Ascending aorta (tissue), 2 donors: ENCODE measurements at places on chromosomes 1 and 21. TPM values are rescaled to one million over a fixed set of nuclear protein-coding genes. Genes with fewer than 3 reads are reported as not detected.
A peak's percentile ranks its signal among the peaks of the same experiment; 100 is the strongest.

DNA sequence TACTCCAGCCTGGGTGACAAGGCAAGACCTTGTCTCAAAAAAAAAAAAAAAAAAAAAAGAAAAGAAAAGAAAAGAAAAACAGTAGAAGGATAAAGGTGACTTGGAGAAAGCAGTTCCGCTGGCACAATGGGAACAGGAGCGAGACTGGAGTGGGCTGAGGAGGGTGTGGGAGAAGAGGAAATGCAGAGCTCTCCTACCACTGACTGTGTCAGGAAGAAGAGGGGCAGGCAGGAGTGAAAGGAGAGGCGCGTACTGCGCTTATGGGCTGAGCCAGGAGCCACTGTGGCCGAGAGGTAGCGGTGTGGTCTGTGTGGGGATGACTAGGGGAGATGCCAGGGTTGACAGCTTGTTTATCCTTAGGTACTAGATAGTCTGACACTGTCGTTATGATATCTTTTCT, 6.4 kb upstream of the PROK1 start:
- DNase-seq = no peak
- no peak overlapping the region for H3K27ac ChIP-seq
- H3K27me3 ChIP-seq = no peaks in the 10 kb centered on the region
- no peaks in the 10 kb centered on the region for H3K4me1 ChIP-seq

DNA sequence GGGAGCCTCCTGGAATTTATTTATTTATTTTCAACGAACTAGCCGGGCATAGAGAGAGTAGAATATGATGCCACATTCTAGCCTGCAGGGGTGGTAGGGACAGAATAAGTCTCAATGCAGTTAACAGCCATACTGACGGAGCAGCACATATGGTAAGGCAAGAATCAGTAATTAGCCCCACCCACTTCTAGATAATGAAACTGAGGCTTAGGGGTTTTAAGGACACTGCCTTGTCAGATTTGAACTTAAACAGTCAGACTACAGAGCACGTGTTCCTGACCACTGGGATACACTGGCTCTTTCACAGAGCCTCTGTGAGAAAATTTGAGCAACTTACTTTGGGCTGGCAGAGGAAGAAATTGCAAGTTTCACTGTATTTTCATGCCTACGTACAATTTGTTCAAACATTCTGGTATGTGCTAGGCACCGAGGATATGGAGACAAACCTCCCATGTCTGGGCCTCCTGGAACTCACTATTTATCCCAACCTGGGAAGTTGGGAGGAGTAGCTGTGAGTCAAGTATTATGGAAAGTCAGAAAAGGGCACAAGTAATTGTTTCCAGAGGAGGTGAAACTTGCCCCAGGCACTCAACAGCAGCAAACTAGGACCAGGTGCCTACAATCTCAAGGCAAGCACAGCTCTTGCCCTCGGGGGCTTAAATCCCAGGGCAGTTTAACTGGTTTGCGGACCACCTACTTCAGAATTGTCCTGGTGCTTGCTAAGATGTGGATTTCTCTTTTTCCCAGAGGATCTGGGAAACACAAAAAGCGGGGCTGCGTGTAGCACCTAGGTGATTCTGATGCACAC, 1.6 kb upstream of the CLIC4 start:
- no peak overlapping the region for H3K4me3 ChIP-seq
- peak overlapping the region; percentile 77 for H3K27ac ChIP-seq
- H3K27me3 ChIP-seq = no peaks in the 10 kb centered on the region
- H3K36me3 ChIP-seq = no peaks in the 10 kb centered on the region
- DNase-seq = no peak

GRCh38 chr1:5053744-5054143, 399.3 kb downstream of the AJAP1 start:
- no peak for DNase-seq
- no peak overlapping the region for H3K4me3 ChIP-seq
- H3K4me1 ChIP-seq = no peaks in the 10 kb centered on the region
- H3K27me3 ChIP-seq = no peaks in the 10 kb centered on the region
- H3K27ac ChIP-seq = no peak overlapping the region

DNA sequence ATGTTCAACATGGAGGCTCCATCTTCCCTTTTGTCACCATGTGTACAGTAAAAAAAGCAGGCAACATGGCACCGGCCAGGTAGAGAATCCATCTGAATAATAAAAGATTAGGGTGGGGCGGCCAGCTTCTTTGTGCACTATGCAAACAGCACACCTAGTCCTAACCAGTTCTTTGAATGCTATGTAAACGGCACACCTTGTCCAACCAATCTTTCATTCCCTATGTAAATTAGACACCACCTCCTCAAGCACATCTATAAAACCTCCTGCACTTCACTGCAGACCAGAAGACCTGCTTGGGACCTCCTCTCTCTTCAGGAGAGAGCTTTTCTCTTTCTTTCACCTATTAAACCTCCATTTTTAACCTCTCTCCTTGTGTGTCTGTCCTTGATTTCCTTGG, 28.2 kb downstream of the TFB2M start:
- H3K4me3 ChIP-seq = no peak overlapping the region
- peaks cover 9% of the 10 kb centered on the region for H3K36me3 ChIP-seq
- H3K27me3 ChIP-seq = no peaks in the 10 kb centered on the region
- no peak overlapping the region for H3K27ac ChIP-seq
- no peak for DNase-seq
- no peaks in the 10 kb centered on the region for H3K4me1 ChIP-seq

DNA sequence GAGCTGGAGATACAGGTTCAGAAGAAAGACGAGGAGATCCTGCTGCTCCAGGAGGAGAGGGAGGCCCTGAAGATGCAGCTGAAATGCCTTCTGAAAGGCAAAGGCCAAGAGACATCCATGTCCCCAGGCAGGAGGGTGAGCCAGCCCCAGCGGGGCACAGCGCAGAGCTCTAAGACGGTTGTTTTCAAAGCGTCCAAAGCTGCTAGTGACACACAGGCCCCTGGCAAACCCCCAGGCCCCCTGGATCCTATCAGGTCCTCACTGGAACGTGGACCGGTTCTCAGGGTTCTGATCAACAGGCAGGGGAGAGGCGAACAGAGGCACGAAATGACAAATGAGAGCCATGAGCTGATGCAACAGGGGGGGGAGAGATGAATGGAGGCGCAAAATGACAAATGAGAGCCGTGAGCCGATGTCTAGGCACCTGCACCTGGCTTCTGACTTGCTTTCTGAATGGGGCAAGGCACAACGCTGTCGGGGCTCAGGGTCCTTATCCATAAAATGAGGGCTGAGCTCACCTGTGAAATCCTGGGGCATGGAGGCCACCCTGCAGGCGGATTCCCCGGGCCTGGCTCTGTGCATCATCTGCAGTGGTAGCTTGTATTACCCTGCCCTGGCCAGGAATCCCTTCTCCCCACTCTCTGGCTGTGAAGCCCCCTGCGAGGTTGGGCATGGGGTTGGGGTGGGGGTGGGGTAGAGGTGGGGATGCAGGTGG, 9.2 kb downstream of the CCDC27 start:
- H3K36me3 ChIP-seq = no peaks in the 10 kb centered on the region
- peaks cover 6% of the 10 kb centered on the region for H3K27me3 ChIP-seq
- DNase-seq = no peak
- H3K4me3 ChIP-seq = no peak overlapping the region
- H3K4me1 ChIP-seq = no peaks in the 10 kb centered on the region

- no peak for DNase-seq
Observed at GRCh38 chr1:20865001-20865400, 77.9 kb upstream of the HP1BP3 start.

DNA sequence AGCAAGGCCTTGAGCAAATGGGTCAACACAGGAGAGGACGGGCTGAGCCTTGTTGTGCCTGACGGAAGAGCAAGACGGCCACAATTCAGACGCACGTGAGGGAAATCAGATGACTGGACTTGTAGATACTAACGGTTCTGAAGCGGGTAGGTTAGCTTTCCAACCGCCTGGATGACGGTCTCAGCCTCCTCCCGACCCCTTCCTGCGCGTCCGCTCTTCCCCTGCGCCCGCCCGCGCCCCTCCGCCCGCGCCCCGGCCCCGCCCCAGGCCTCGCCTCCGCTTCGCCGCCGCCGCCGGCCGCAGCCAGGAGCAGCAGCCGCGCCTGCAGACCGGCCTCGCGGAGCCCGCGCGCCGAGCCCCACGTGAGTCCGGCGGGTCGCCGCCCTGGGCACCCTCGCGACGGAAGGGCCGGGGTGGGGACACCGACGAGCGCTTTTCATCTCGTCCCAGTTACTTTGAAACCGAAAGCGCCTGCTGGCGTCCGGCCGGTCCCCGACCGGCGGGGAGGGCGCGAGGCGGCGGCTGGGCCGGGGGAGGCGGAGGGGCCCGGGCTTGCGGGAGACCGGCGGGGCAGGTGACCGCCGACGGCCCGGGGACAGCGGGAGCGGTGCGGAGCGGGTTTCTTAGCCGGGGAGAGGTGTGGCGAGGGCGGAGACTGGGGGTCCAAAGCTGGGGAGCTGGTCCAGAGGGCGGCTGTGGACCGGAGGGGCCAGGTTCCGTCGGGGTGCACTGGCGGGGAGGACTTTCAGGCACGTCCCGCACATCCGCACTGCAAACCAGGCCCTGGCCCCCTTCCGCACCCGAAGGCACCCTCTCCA, at the start of gene TRAF5:
TRAF5 (plus strand) TSS at position 306 of the 818 bp plus-strand sequence. CDS start 26,407 bp downstream, outside the sequence.
- H3K4me1 ChIP-seq = peaks cover 31% of the 10 kb centered on the region
- no peaks in the 10 kb centered on the region for H3K36me3 ChIP-seq

DNA sequence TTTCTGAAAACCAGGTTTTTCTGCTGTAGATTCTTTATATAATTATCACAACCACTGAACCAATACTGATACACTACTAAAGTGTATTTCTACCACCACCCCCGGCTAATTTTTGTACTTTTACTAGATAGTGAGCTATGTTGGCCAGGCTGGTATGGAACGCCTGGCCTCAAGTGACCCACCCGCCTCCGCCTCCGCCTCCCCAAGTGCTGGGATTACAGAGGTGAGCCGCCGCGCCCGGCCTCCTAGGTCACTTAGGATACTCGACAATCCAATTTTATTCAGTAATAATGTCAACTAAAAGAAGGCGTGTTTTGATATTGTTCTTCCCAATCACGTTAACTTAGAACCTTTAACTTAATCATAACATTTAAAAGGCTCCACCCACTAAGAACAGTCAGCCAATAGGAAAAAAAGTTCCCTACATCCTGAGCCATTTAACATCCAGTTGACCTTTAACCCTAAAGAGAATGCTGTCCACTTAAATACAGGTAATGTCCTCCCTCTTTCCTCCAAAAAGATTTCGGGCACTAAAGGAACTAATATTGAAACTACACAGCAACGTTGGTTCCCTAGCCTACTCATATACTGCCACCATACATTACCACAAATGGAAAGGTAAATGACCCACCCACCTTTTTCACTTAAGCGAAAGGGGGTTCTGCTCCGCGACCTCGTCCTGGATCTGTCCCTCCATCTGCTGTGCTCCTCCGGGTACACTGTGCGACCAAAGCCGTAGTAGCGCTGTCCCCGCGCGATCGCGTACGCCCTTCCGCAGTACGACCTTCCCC, 1.2 kb downstream of the RSRP1 start:
- peaks cover 41% of the 10 kb centered on the region for H3K36me3 ChIP-seq
- DNase-seq = no peak
- peak overlapping the region; percentile 96 for H3K27ac ChIP-seq
- peak overlapping the region; percentile 69 for H3K4me3 ChIP-seq

SPRR5 gene
- not detected for total RNA-seq

GPR25 gene
- not detected for total RNA-seq
